ENCODE measurements at places on chromosomes 2 and 18.
A peak's percentile ranks its signal among the peaks of the same experiment; 100 is the strongest.

DNA sequence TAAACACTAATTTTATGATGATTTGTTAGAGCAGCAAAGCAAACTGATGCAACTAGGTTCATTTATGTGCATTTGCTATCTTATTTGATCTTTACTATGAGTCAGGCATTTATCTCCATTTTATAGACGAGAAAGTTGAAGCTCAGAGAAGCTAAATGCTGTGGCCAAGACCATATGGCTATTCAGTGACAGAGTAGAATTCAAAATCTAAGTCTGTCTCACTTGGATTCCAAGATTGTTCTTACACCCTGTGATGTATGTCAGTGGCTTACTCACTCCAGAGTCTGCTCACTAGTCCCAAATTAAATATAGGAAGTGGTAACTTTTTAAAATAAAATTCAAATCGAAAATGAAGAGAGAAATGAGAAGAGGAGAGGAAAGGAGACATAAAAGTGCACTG, 114.0 kb upstream of the DDX18 start:
- no peak for DNase-seq

DNA sequence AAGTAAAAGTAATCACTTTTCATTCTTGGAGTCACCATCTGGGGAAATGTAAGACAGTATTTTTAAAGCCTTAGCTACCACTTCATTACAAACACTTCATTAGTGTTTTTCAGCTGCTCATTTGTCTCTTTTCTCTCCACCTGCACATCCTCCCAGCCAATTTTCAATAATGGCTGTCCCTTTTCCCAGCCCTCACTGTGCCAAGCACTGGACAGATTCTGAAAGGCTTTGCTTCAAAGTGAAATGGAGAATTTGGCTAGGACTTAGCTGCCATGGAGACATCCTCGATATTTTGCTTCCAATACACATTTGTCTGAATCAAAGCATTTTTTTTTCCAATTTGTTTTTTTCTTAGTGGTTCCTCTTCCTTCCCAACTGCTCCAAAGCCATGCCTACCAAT, 272.4 kb upstream of the NRXN1 start:
- DNase-seq: no peak

DNA sequence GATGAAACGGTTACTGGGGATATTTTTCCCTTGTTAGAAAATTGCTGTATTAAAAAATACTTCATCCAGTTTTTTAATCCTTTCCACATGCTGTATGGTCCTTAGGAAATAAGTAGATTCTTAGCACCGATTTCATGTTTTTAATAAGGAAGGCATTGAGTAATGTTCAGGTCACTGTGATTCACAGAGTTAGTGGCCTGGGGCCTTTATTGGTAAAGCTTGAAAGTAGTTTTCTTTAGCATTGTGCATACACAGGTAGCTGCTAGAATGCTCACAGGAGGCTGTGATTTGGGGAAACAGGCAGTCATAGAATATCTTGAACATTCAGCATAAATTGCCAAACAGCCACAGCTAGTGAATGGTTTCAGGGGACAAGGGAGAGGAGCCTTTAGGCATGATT, 79.8 kb downstream of the XRCC5 start:
- DNase-seq: no peak

GRCh38 chr2:228242591-228242990, 61.1 kb upstream of the SPHKAP start:
- no peak for DNase-seq

GRCh38 chr2:9294764-9295163, 88.2 kb downstream of the ASAP2 start:
- DNase-seq: peak; percentile 16

Data from KBM-7 (cell line).